Left colon (tissue), 2 donors: ENCODE measurements at places on chromosomes 5 and 9.

- no peak for DNase-seq
Observed at GRCh38 chr9:130624154-130624553, 40.2 kb upstream of the PRDM12 start.

DNA sequence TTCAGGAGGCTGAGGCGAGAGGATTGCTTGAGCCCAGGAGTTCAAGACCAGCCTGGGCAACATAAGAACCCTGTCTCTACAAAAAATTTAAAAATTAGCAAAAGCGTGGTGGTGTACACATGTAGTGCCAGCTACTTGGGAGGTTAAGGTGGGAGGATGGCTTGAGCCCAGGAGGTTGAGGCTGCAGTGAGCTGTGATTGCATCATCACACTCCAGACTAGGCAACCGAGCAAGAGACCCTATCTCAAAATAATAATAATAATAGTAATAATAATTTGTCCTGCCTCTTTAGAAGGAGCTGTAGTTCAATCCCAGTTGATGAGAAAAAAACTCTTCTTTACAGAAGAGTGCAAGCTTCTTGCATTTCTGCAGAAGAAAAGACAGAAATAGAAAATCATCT, 10.0 kb upstream of the CD74 start:
- no peak for DNase-seq

DNA sequence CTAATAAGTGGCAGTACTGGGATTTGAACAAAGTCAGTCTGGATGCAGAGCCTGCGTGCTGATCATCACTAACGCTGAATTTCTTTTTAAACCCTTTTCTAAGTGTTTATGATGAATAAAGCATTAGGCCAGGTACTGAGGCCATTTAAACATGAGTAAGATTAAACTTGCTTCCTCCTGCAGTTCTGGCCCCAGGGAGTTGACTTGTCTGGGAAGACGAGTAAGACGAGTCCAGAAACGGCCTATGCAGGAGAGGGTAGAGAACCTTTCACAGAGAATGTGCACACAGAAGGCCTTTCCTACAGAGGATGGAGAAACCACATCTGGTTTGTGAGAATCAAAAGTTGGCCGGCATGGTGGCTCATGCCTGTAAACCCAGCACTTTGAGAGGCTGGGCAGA, 42.9 kb downstream of the SPRY4 start:
- no peak for DNase-seq

DNA sequence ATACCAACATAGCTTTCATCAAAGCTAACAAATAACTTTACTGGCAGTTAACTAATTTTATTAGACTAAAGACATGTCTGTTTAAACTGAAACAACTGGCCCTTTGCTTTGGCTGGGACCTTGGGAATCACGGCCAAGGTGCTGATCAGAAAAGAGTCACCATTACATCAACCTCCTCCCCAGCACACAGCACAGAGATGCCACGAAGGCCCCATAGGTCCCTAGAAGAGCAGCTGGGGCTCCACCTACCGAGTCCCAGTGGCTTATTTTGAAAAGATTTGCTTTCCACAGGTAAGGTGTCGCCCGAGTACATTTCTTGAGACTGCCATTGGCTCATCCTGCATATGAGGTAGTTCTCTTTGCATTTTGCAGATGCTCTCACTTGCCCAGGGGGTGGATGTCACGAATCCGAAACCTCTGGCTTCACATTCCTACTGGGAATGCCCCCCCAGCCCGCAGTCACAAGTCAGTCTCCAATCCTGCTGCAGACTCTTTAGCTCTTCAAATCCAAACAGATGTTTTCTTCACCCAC, 18.8 kb upstream of the HSD17B3 start:
- DNase-seq, result no peak

DNA sequence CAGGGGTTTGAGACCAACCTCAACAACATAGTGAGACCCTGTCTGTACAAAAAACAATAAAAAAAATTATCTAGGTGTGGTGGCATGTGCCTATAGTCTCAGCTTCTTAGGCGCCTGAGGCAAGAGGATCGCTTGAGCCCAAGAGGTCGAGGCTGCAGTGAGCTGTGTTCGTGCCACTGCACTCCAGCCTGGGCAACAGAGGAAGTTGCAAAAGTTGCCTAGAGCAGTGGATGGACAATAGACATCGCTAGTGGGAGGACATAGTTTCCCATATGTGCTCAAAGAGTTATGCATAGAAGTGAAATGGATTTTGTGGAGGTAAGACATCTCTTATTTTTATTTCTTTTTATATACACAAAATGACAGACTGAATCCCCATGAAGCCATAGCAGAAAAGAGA, 19.0 kb downstream of the HNRNPK start:
- DNase-seq, result no peak

GRCh38 chr5:65736011-65736410, 14.0 kb downstream of the NLN start:
- DNase-seq, result no peak

DNA sequence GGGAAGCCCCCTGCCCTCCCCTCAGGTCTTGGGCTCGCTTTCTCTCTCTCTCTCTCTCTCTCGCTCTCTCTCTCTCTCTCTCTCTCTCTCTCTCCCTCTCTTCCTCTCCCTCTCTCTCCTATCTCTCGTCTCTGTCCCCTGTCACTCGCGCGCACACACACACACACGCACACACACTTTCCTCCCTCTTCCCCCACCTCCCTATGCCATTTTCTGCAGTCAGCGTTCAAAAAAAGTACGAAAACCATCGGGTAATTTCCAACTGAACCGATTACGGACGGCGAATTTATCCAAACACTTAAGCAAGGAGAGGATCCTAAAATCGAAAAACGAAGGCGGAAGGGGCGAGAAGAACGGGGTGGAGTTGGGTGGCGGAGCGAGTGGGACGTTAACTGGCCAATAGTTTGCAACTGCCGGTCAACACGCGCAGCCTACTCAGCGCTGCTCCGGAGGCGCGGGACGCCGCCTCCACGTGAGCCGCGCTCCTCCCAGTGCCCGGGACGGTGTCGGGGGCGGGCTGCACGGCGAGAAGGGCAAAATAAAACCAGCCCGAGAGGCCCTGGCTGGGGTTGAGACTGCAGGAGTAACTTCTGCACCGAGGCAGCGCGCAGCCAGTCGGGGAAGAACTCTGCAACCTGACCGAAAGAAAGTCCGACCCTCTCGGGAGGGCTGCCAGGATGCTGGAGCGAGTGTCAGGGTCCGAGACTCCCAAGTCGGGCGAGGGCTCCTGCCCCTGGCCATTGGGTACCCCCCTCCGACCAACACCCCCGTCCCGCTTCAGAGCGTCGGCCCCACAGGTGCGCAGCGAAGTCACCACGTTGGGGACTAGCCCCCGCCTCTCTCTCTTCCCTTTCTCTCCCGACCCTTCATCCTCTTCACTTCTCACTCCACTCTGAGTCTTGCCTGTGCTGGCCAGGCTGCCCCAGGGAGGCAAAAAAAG, 24.9 kb upstream of the ELAVL2 start:
- DNase-seq, result no peak

DNA sequence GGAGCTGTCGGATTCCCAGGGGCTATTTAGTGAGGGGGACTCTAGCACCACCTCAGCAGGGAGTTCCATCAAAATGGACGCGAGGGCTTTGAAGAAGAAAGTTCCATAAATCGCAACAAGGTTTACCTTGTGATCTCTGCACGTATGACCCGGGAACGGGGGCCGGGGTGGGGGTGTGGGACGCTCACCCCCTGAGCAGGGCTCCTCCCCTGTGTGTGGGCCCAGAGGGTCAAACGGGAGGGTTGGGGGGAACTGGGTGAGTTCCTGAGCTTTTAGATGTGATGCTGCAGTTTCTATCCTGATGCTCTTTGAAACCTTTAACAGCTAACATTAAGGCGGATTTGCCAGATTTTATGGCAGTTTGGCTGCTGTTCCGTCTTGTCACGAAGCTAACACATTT, 18.9 kb upstream of the LRRC14B start:
- no peak for DNase-seq

DNA sequence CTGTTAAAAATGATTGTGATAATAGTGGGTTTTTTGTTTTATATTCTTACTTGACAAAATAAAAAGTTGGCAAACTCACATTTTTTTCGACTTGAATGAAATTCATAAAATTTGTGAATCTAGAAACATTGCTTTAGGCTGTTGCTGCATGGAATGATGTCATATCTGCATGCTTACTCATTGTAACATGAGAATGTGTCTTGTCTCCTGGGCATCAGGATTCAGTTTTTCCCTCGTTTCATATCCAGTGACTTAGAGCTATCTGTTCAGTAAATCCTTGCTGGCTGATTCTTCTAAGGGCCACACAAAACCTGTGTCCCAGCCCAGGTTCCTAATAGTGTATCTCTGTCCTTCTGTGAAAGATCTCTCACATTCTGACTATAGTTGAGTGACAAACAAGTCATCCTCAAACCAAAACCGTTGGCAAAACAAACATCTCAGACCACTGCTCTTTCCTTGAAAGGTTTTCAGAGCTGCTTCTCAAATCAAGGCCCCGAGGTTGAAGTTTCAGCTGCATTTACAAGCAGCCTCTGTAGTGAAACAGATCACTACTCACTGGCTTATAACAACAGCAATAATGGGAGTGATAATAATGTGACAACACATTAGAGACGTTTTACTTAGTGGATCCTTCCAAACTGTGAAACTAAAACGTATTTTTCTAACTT, 95.0 kb downstream of the NPR3 start:
- no peak for DNase-seq

- no peak for DNase-seq
Observed at GRCh38 chr9:93198117-93198837, 14.3 kb downstream of the WNK2 start.

- no peak for DNase-seq
Observed at GRCh38 chr5:21701317-21701716, 1151.8 kb downstream of the CDH12 start.

DNA sequence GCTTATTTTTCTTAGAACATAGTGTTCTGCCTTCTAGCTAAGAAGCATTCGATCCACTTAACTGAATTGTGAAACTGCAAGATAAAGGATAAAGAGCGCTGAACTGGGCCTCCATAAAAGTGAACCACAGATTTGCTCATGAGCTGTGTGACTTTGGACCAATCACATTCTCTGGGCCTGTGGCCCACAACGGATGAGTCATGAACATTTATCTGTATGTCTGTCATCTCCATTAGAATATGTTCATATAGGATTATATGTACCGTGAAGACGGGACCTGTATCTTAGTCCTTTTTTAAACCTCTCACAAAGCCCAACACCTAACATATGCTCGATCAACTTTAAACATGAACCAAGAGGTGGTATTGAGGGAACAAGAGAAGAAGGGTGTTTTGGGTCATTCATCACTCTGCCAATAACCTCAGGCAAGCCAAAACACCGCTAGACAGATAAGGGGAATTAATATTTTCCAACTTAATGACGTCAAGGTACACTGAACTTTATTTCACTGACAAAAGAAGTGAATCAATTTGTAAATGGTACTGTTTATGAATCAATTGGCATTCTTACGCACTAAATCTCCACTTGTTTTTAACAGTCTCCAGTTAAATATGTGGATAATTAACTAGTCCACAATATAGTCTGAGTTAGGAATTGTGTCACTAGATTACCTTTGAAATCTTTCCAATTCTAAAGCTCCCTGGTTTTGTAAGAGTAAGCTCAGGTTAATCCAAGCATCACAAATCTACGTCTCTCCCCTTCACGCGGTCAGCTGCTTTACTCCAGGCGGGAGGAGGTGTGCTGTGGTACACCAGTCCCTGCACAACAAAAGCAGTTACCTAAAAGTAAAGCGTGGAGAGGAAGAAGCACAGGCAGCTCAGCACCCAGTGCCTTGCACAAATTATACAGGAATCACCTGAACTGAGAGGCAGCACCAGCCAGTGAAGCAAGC, 1.6 kb downstream of the TMEM245 start:
- DNase-seq, result no peak

DNA sequence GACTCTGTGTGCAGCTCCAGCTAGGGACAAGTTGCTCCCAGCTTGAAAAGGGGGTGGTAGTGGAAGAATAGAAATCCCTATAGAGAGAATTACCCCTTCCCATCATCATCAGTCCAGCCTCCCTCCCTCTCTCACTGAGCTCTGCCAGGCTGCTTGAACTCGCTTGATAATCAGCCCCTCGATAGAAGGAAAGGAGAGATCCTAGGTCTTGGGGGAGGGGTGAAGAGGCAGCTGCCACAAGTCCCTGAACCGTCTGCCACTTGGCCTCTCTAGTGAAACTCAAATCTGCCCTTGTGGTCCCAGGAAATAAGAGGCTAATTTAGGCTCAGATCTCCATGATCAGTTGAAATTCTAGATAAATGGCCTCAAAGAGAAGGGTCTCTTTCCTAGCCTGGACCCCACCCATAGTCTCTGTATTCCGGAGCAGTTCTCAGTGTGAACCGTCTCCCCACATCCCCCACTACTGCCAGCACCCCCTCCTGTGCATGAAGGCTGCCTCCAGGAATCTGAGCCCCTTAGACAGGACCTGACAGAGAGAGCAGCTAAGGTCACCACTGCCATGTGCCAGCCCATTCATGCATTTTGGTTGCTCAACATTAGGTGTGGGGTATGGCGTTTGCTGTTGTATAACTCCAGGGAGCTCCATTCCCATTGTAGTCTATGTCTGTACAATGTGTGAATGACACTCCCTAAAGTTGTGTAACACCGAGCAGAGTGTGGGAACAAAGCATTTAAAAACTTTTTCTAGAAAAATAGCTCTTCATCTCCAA, 5.5 kb downstream of the DNAJB5 start:
- DNase-seq, result no peak

GRCh38 chr5:74943905-74944304, 77.7 kb upstream of the FAM169A start:
- no peak for DNase-seq

DNA sequence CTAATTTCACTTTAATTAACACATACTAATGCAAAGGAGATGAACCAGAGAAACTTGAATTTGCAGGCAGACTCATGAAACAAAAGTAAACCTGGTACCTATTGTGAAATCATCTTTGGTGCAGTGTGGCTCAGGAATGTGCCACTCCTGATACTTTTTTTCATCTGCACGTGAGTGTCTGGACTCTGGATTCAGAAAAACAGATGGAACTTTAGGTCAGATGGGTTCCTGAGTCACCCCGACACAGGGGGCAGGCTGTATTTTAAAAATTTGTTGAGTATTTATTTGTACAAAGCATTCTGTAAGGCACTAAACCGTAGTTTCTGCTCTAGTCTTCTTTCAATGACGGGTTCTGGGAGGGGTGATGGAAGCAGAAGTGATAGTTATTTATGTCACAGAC, 52.2 kb upstream of the TUT7 start:
- no peak for DNase-seq

GRCh38 chr5:179131886-179132585, 71.9 kb downstream of the ZNF354C start:
- peak; percentile 6 for DNase-seq
